ENCODE measurements at places on chromosomes 11 and 22.

- H3K27me3 ChIP-seq: no peaks in the 10 kb centered on the region
- H3K4me1 ChIP-seq: peaks cover 2% of the 10 kb centered on the region
- H3K36me3 ChIP-seq: no peaks in the 10 kb centered on the region
- no peak for DNase-seq
Observed at GRCh38 chr22:24189249-24190158, 8.2 kb downstream of the SUSD2 start.

GRCh38 chr11:12042215-12042676, 33.8 kb upstream of the DKK3 start:
- H3K4me1 ChIP-seq: peaks cover 43% of the 10 kb centered on the region
- no peaks in the 10 kb centered on the region for H3K27me3 ChIP-seq
- H3K27ac ChIP-seq: peak overlapping the region; percentile 93
- DNase-seq: peak; percentile 98

DNA sequence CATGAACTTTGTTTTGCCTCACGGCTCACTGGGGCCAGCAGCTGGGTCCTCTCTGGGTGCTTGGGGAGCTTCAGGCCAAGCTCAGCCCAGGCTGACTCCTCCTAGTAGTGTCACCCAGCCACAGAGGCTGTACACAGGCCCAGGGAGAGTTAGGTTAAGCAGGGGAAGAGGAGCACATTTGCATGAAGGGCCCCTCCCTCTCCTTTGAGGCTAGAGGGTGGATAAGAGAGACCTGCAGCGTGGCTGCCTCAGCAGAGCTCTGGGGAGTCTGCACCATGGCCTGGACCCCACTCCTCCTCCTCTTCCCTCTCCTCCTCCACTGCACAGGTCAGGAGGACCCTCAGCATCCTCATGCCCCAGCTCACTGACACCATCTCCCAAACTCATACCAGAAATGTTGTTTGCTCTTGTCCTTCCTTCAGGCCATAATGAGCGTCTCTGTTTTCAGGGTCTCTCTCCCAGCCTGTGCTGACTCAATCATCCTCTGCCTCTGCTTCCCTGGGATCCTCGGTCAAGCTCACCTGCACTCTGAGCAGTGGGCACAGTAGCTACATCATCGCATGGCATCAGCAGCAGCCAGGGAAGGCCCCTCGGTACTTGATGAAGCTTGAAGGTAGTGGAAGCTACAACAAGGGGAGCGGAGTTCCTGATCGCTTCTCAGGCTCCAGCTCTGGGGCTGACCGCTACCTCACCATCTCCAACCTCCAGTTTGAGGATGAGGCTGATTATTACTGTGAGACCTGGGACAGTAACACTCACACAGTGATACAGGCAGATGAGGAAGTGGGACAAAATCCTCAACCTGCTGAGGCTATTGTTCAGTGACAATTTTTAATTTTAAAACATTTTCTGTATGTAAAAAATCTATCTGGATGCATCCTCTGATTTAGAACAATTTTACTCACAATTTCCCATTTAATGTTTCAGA, 82.4 kb upstream of the VPREB1 start:
- no peak for DNase-seq
- no peaks in the 10 kb centered on the region for H3K36me3 ChIP-seq
- peaks cover 22% of the 10 kb centered on the region for H3K27me3 ChIP-seq
- H3K4me3 ChIP-seq: no peak overlapping the region
- H3K27ac ChIP-seq: no peak overlapping the region

GRCh38 chr11:133793271-133794035, 51.9 kb downstream of the SPATA19 start:
- H3K27ac ChIP-seq: no peak overlapping the region
- DNase-seq: no peak
- H3K4me3 ChIP-seq: no peak overlapping the region
- H3K27me3 ChIP-seq: no peaks in the 10 kb centered on the region
- H3K36me3 ChIP-seq: no peaks in the 10 kb centered on the region

All from astrocyte (in vitro differentiated cells and primary cell).